ENCODE measurements at places on chromosomes 3 and 15.

DNA sequence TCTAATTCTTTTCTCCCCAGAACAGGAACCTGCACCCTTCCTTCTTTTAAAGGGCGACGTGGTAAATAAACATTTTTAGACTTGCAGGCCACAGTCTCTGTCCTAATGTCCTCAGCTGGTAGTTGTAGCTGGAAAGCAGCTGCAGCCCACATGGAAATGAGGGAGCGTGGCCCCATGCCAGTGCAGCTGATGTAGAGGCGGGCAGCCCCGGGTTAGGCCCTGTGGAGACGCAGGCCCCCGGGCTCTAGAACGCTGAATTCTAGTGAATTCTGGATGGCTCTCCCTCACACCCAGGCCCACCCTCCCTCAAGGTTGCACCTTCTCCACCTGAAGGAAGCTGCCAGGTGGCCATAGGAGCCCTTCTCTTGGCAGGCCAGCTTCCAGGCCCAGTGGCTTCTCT is 52.3 kb downstream of the PGPEP1L start:
- DNase-seq: no peak

DNA sequence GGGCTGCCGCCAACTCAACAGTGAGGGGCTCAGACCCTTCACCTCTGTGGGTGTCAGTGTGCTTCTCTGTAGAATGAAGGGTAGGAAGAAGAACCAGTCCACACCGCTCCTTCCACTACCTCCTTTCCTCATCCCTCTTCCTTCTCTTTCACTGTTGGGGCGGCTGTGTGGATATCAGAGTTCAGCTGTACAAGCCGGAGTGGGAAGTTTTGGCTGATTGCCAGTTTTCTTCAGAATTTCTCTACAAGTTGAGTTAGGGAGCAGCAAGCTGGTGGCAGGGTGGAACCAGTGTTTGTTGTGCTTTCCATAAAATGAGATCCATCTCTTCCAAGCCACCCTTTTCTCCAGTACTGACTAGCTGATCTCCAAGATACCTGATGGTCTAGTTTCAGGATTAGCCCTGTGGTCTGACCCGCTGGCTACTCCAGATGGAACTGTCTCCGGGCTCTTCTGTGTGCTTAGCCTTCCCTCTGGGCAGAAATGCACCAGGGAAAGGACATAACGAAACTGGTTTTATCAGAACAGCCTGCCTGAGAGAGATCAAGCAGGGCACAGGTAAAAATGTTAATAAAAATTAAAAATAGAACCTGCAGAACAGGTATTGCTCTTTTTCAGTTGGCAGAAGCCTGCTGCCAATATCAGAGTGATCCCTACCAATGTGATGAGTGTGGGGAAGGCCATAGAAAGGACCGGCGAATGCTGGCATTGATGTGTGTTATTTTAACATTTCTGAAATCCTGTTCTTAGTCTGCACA is 169.9 kb upstream of the TSC22D2 start:
- DNase-seq: no peak

GRCh38 chr3:68880632-68881031 is 51.7 kb downstream of the TAFA4 start:
- no peak for DNase-seq

GRCh38 chr3:88019024-88019423 is 39.8 kb downstream of the CGGBP1 start:
- DNase-seq: no peak

GRCh38 chr3:39937315-39937714 is 127.9 kb downstream of the MYRIP start:
- DNase-seq: no peak

GRCh38 chr3:108124337-108125152 is 33.7 kb upstream of the CD47 start:
- no peak for DNase-seq

- DNase-seq: no peak
Measured at GRCh38 chr3:160128056-160128455, 97.2 kb upstream of the C3orf80 start.

- no peak for DNase-seq
Measured at GRCh38 chr3:129650256-129650872, 43.9 kb upstream of the PLXND1 start.

GRCh38 chr15:78617076-78617475 is 3.7 kb downstream of the CHRNA3 start:
- DNase-seq: no peak

GRCh38 chr15:61380270-61380669 is 151.2 kb upstream of the RORA start:
- no peak for DNase-seq
